Cortex of kidney (tissue), 1 donor: ENCODE measurements at places on chromosomes 3 and 15.

DNA sequence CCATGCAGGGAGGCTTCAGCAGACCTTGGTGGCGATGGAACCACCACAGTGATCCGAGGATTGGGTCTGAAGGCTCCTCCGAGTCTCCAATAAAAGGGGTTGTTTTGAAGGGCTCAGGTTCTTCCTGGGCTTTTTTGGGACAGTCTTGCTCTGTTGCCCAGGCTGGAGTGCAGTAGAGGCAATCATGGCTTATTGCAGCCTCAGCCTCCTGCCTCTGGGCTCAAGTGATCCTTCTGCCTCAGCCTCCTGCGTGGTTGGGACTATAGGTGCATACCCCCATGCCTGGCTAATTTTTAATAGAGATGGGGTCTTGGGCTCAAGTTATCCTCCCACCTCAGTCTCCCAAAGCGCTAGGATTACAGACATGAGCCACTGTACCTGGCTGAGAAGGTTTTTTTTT lies 84.8 kb downstream of the IGF1R start:
- no peak for DNase-seq

DNA sequence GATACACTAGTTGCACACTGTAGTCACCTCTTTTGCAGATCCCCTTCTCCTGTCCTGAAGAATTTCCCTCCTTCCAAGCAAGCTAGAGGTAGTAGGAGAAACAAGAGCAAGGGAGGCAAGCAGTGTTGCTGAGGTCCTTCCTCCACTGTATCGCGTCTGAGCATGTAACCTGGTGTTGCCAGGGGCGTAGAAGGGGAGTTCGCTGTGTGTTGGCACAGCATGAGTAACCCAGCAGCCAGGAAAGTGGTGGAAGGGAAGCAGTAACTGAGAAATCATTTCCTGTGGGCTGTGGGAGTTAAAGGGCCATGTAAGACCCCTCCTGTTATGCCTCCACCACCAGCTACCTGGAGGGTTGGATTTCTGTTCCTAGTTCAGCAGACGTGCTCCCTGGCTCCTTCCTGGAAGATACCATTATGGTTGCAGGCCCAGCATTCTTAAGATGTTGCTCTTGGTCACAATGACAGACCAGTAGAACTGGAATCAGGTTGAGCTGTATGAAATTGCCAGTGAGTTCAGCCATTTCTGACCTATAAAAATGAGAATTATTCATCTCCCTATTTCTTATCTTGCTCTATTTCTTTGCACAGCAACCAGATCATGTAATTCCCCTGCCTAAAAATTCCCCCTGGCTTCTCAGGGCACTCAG lies 215.3 kb upstream of the TOPAZ1 start:
- DNase-seq: no peak

GRCh38 chr3:144643771-144644198 lies 672.2 kb downstream of the DIPK2A start:
- DNase-seq: no peak

GRCh38 chr3:120854908-120855526 lies 53.0 kb upstream of the STXBP5L start:
- no peak for DNase-seq

GRCh38 chr3:87822563-87822962 lies 236.2 kb downstream of the CGGBP1 start:
- no peak for DNase-seq

- DNase-seq: no peak
Observed at GRCh38 chr3:101512396-101512645, 691 bp downstream of the SENP7 start.

DNA sequence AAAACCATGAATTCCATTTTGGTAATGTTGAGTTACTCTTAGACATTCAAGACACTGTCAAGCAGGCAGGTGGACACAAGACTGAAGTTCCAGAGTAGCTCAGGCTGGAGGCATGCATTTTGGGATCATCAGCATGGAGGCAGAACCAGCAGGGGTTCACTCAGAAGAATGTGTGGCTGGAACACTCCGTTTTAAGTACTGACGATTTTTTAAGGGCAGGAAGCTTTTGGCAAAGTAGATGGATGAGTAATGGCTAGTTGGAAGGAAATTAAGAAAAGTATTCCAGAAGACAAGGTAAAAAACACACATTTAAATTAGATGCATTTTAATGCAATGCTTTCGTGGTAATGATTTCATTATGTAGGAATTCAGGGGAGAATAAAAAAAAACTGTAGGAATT lies 420.4 kb downstream of the ROBO2 start:
- no peak for DNase-seq

- DNase-seq: no peak
Observed at GRCh38 chr3:43257850-43258249, 28.5 kb upstream of the SNRK start.

GRCh38 chr3:188309437-188310269 lies 155.7 kb downstream of the LPP start:
- DNase-seq: no peak

GRCh38 chr15:79903626-79904025 lies 6.8 kb upstream of the MTHFS start:
- no peak for DNase-seq

- no peak for DNase-seq
Observed at GRCh38 chr3:118573912-118574311, 460.7 kb downstream of the IGSF11 start.
